ENCODE measurements at places on chromosomes 12 and 14.

DNA sequence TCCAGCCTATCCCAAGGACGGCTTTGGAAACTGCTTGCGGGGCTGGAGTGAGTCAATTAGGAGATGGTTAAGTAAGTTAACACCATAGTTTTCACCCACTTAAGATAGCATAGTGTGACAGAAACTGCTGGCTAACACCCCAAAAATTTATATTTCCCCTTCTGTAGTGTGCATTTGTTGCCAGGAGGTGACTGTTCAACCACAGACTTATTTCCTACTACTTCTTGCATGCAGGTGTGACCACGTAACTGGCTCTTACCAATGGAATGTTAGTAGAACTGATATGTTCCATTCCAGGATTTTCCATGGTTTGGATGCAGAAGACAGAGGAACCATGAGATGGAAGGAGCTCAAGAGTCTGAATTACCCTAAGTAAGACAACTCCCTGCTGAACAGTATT lies 52.9 kb upstream of the SLC35F4 start:
- no peak for DNase-seq

DNA sequence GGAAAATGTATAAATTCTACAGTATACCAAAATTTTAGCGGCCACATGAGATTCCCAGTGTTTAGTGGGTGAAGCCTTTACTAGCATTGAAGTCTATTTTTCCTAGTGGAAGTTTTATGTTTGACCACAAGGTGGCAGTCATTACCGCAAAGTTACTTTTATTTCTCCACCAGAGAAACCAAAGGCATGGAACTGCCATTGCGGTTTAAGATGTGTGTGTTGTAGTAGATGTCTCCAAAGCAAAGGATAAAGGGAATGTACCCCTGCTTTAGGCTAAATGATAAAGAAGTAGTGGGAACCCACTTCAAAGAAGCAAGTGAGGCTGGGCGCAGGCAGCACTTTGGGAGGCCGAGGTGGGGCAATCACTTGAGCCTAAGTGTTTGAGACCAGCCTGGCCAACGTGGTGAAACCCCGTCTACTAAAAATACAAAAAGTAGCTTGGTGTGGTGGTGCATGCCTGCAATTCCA lies 140.5 kb downstream of the PRKCH start:
- peak; percentile 37 for DNase-seq

GRCh38 chr14:99257673-99258221 lies 14.2 kb downstream of the BCL11B start:
- no peak for DNase-seq

DNA sequence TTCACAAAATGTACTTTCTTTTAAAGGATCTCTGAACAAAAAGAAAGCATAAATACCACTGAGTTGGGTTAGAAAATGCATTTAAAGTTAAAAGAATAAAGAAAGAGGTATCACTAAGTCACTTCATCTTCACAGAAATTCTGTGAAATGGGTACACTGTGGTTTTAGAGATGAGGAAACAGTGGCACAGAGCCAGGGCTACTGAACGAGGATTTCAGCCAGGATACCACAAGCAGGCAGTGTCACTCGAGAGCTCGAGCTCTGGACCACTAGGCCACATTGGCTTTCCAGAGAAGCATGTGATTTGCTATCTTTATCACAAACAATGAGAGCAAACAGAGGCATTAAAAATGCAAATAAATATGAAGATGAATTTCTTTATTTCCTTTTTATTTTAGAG lies 51.0 kb downstream of the WDHD1 start:
- no peak for DNase-seq

DNA sequence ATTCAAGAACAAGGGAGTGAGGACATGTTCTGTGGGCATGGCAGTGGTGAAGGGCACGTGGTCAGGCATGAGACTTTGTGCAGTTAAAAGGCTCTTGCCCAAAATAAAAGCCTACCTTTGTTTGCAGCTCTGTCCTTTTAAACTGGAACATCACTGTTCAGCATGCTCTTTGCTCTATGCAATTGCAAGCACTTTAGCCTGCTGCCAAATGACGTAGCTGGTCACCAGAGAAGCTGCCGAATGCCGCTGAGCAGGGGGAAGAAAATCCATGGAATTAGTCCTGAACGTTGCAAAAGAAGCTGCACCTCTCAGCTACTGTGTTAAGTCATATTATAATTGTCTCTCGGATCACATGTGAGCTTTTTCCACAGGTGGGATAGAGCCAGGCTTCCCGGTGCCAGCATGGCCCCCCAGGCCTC lies 176.3 kb upstream of the DIO2 start:
- DNase-seq = no peak

GRCh38 chr12:24561411-24561871 lies 387.5 kb downstream of the BCAT1 start:
- DNase-seq = no peak

DNA sequence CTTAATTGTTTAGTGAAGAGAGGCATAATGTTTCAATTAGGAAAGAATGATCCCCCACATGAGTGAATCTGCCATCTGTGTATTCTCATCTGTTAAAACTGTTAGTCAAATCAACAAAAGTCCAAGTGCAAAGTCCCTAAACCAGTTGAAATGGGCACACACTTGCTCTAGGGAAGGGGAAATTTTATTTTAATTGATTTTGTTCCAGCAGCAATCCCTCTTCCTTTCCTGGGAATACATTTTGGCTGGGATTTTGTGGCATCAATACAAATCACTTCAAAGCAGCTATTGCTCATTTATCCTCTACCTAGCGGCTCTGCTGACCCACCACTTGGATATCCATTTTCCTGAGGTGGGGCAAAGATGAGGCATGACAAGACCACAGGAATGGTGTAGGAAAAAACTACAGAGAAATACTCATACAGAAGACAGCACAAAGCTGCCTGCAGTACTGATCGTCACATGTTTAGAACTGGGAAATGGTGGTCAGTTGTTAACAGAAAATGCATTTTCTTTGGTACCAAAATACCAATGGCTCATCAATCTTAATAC lies 9.8 kb upstream of the SSTR1 start:
- DNase-seq = no peak

- no peak for DNase-seq
Measured at GRCh38 chr12:64142382-64142781, 79.7 kb downstream of the KICS2 start.

- no peak for DNase-seq
Measured at GRCh38 chr12:53624458-53624857, 1.7 kb downstream of the ATF7 start.

DNA sequence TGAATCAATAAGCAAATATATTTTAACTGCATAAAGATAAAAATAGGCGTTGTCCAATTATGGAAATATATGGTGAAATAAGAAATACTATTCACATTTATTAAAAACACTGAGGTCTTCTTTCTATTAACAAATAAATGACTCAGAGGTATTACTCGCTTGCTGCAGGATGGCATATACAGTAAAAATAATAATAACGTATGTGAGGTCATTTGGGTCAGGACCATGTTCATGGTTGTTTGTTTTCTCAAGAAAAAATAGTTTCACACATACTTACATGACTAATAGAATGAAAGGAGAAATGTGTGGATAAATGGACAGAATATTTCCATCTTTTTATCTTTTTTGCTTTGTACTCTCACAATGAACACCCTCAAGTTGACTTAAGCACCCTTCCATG lies 46.5 kb upstream of the RTL1 start:
- no peak for DNase-seq

DNA sequence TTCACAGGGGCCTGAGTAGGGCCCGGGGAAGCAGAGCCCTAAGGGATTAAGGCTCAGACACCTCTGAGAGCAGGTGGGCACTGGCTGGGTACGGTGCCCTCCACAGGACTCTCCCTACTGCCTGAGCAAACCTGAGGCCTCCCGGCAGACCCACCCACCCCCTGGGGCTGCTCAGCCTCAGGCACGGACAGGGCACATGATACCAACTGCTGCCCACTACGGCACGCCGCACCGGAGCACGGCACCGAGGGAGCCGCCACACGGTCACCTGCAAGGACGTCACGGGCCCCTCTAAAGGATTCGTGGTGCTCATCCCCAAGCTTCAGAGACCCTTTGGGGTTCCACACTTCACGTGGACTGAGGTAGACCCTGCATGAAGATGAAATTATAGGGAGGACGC lies 7.1 kb downstream of the LTBR start:
- DNase-seq = no peak

GRCh38 chr14:20769421-20769820 lies 1.2 kb downstream of the EDDM3B start:
- DNase-seq = no peak

GRCh38 chr12:101110866-101111265 lies 99.2 kb downstream of the SLC5A8 start:
- DNase-seq = no peak

- DNase-seq = no peak
Measured at GRCh38 chr12:63164911-63165310, 13.9 kb upstream of the AVPR1A start.

- no peak for DNase-seq
Measured at GRCh38 chr12:109203480-109203879, 87.1 kb downstream of the ACACB start.

- no peak for DNase-seq
Measured at GRCh38 chr14:89330236-89331002, 86.6 kb downstream of the FOXN3 start.

DNA sequence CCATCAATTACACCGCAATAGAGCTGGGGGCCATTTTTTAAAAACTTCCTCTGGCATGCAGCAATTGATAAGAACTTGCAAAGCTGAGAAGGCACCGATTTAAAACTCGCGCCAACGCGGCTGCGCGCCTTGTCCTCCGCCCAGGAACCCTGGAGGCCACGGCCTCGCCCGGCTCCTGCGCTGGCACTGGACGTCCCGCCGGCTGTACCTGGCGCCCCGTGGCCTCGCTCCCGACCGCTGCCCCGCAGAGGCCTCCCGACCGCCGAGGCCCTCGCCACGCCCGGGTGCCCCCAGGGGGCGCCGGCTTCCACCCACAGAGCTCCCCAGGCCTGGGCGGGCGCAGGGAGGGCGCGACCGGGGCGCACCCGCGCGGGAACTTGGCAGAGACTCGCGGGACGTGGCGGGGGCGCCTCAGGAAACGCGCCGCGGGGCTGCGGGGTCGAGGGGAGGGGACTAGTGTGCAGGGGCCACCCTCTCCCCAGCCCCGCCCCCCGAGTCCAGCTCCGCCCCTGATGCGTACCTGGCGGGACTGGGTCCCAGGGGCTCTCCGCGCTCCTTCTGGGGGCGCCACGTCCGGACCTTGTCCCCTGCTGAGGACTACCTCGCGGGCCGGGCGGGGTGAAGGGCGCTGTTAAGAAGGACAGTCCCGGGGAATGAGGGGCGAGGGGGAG lies 65.7 kb downstream of the TNFAIP2 start:
- no peak for DNase-seq

DNA sequence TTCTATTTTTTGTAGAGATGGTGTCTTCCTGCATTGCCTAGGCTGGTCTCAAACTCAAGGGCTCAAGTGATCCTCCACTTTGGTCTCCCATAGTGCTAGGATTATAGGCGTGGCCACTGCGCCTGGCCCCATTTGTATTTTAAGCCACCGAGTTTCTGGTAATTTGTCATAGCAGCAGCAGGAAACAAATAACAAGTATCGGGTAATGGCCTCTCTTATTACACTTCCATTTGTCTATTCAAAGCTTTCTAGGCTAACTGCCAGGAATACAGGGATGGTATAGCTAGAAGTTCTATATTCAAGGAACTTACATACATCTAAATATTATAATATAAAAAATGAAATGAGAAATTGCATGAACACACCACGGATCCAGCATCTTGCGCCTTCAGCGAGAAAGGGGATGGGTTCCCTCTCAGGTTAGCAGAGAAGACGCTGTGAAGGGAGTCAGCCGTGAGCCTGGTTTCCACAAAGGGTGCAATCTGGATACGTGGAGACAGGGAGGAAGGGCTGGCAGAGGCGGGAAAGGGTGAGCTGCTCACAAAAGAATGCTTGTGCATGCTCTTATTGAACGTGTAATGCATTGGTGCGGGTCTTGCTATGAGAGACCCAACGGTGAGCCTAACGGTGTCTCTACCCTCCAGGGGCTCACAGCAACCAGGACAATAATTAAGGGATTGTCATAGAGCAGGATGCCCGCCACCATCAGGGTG lies 9.5 kb downstream of the BDKRB1 start:
- DNase-seq = no peak

DNA sequence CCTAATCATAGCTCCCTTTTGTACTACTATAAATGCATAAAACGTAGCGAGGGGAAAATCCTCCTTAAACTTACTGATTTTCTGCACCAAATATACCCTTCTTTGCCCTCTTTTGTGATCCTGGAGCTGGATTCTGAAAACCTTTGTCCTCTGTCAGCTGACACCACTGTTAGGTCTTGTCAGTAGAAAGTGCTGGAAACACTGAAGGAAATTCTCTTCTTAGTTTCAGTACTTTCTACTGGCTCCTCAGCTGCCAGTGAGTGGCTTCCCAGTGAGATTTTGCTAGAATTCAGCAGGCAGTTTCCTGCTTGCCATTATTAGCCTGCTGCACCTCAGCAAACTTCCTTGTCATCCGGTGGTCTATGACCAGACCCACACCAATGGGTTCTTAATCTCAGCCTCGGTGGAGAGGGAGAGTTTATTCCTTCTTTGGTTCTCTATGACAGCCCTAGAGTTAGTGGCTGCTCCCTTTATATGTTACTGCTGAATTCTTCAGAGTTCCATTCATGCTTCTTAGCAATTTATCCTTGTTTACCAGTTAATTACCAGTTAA lies 476.2 kb downstream of the FSCB start:
- DNase-seq = no peak

DNA sequence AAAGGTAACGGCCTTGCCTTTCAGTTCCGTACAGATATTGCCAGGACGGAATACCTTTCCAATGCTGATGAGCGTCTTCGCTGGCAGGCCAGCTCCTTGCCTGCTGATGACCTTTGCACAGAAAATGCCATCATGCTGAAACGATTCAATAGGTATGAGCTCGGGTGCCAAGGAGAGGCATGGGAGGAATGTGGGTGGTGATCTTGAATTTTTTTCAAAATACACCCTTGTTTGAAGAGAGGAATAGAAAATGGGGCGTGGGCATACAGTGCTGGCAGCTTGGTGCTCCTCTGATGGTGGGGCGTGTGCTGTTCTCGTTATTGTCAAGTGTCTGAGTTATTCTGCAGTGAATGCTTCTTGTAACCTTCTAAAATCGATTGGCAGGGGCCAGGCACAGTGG lies 52.5 kb downstream of the HSP90AA1 start:
- DNase-seq = no peak

- no peak for DNase-seq
Measured at GRCh38 chr14:69153873-69154270, 953 bp upstream of the DCAF5 start.

DNA sequence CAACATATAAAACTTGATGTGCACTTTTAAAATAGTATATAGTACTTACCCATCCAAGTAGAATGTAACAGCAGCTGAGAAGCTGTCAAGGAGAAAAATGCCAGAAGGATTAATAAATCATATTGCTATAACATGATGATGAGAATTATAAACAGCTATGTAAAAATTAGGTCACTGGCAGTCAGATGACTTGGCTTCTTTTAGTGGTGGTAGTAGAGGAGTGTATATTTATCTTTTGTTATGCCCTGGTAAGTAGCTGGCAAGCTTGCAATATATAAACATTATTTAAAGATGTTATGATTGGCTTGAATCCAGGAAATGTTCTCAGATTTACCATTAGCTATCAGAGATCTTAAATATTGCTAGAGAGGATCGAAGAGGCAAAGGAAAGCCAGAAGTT lies 471.0 kb upstream of the MGAT4C start:
- DNase-seq = no peak

Measured in substantia nigra (tissue), 51 donors.